ENCODE measurements at places on chromosomes 16 and 17.
A peak's percentile ranks its signal among the peaks of the same experiment; 100 is the strongest.

- no peaks in the 10 kb centered on the region for H3K36me3 ChIP-seq
- no peaks in the 10 kb centered on the region for H3K4me1 ChIP-seq
- no peak for DNase-seq
- H3K27me3 ChIP-seq = peaks cover 99% of the 10 kb centered on the region
These were observed 415 bp upstream of the FOXF1 start for GRCh38 chr16:86509759-86510464.

GRCh38 chr17:37779554-37779953 is 34.7 kb upstream of the HNF1B start:
- H3K36me3 ChIP-seq = no peaks in the 10 kb centered on the region
- H3K4me3 ChIP-seq = no peak overlapping the region
- no peaks in the 10 kb centered on the region for H3K27me3 ChIP-seq
- DNase-seq = no peak

DNA sequence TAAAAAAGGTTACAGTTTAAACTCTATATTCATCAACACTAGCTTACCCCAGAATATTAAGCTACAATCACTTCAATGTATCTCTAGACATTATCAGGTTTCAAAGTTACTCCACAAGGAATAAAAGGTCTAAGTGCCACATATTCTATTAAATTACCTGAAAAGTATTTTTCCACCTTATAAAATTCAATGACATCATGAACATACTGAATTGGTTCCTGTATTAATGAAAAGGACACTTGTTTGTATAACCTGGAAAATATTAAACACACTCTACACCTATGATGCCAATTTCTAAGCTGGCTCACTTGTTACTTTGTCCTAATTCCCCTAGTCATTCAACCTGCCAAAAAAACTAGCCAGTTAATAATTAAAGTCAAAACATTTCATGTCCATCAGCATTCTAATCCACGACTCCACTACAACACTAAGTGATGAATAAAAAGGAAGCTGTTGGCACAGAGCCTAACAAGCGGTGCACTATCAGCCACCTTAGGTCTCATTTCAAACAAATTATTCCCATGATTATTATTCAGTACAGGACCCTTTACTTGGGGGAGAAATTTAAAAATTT is 12.2 kb downstream of the MED13 start:
- peaks cover 22% of the 10 kb centered on the region for H3K4me1 ChIP-seq
- peaks cover 94% of the 10 kb centered on the region for H3K36me3 ChIP-seq
- H3K27ac ChIP-seq = no peak overlapping the region
- no peak for DNase-seq

GRCh38 chr16:50718061-50718760 is 23.7 kb upstream of the CYLD start:
- no peak overlapping the region for H3K4me3 ChIP-seq
- no peak for DNase-seq
- no peak overlapping the region for H3K27ac ChIP-seq
- H3K4me1 ChIP-seq = peaks cover 9% of the 10 kb centered on the region

DNA sequence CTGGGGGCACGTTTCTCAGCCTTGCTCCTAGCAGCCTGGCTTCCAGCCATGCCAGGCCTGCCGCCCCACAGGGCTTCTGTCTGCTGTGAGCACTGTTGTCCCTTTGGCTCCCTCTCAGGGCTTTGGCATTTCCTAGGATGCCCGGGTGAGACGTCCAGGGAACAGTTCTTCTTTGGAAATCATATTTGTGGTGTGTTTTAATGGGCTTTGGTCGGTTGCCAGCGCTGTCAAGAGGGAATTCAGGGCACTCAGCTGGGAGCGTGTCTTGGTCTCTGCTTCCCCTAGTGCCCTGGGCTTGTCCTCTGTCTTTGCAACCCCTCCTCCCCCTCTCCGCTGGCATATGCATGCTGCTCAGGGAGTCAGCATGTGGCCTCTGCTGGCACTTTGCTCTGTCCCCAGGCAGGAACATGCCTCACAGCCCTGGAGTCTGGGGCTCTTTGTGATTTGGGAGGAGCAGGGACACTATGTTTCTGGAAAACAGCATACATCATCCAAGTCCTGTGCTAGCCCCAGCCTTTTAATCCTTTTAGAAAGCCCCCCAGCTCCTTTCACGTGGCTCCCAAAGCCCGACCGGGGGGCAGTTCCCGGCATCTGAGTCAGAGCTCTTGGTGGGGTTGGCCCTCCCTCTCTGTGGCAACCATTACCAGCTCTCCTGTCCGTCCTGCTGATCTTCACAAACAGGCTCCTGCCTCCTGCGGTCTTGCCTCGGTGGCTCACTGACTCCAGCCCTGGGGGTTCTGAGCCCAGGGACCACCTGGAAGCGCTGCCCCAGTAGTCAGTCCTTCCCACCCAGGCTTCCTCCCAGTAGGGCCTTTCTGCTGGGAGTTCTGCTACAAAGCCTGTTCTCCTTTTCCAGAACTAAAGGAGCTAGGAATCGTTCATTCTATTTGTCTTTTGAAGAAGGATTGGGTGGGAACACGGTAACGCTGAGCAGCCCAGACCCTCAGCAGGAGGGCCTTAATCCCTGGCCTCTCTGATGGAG is 26.7 kb downstream of the SAP30BP start:
- DNase-seq = peak; percentile 97
- peaks cover 60% of the 10 kb centered on the region for H3K36me3 ChIP-seq
- peak overlapping the region; percentile 100 for H3K27ac ChIP-seq
- H3K4me1 ChIP-seq = peaks cover 78% of the 10 kb centered on the region

- H3K27me3 ChIP-seq = peaks cover 27% of the 10 kb centered on the region
- H3K4me1 ChIP-seq = no peaks in the 10 kb centered on the region
- H3K36me3 ChIP-seq = no peaks in the 10 kb centered on the region
- no peak for DNase-seq
These were observed 4.7 kb upstream of the SMTNL2 start for GRCh38 chr17:4579678-4580077.

- no peaks in the 10 kb centered on the region for H3K4me1 ChIP-seq
- DNase-seq = no peak
- H3K4me3 ChIP-seq = no peak overlapping the region
- H3K27ac ChIP-seq = no peak overlapping the region
These were observed 23.4 kb upstream of the IL17C start for GRCh38 chr16:88614818-88615580.

- H3K27me3 ChIP-seq = peaks cover 5% of the 10 kb centered on the region
- H3K36me3 ChIP-seq = no peaks in the 10 kb centered on the region
- no peak overlapping the region for H3K4me3 ChIP-seq
- DNase-seq = no peak
These were observed 39.9 kb downstream of the WSCD1 start for GRCh38 chr17:6110088-6110487.

DNA sequence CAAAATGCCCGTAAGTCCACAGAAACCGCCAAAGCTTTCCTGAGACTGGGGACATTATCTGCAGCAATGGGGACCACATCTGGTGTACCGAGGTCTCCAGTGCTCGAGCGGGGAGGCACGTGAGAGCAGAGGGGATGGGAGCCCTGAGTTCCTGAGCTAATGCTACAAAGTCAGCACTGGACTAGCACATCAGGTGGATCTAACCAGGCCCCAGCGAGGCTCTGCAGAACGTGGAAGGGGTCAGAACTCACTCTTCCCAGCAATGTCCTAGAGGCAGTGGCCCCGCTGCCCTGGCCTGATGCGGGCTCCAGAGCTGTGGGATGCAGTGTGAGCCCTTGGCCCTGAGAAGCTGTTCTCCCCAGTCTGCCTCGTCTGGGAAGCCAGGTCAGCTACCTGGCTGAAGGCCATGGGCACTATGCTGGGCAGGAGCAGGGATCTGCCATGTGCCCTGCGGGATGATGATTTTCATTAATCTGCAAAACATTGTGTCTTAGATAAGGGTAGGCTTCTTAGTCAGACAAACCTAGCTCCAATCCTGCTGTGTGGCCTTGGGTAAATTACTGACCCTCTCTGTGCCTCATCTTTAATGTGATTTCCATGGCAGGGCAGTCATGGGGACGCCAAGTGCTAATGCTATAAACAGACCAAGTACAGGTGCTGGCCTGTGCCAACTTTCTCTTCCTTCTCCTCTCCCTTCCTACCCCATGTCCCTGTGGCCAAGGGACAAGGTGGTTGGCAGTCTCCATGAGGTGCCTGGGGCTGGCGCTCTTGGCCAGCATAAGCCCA is 40.1 kb upstream of the SLC38A10 start:
- no peak overlapping the region for H3K4me3 ChIP-seq
- DNase-seq = no peak
- peak overlapping the region; percentile 13 for H3K27ac ChIP-seq
- H3K27me3 ChIP-seq = no peaks in the 10 kb centered on the region

DNA sequence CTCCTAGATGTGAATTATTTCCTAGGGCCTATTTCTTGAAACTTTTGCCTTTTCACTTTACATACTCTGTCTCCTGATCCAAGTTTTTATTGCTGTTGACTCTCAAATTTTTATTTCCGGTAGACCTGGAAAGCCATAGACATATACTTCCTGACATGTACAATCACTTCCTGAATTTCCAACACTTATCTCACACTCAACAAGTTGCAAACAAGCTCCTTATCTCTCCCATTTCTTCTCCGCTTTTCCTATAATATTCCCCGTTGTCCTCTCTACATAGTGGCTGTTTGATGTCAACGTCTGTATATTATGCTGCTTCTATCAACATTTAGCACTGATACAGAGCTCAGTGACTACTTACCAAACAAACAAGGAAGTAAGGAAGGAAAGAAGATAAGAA is 59.3 kb downstream of the IKZF3 start:
- no peaks in the 10 kb centered on the region for H3K27me3 ChIP-seq
- DNase-seq = no peak

GRCh38 chr17:8608001-8608400 is 22.5 kb downstream of the MYH10 start:
- no peaks in the 10 kb centered on the region for H3K4me1 ChIP-seq
- H3K27me3 ChIP-seq = no peaks in the 10 kb centered on the region
- no peak overlapping the region for H3K4me3 ChIP-seq
- H3K27ac ChIP-seq = no peak overlapping the region
- no peak for DNase-seq

DNA sequence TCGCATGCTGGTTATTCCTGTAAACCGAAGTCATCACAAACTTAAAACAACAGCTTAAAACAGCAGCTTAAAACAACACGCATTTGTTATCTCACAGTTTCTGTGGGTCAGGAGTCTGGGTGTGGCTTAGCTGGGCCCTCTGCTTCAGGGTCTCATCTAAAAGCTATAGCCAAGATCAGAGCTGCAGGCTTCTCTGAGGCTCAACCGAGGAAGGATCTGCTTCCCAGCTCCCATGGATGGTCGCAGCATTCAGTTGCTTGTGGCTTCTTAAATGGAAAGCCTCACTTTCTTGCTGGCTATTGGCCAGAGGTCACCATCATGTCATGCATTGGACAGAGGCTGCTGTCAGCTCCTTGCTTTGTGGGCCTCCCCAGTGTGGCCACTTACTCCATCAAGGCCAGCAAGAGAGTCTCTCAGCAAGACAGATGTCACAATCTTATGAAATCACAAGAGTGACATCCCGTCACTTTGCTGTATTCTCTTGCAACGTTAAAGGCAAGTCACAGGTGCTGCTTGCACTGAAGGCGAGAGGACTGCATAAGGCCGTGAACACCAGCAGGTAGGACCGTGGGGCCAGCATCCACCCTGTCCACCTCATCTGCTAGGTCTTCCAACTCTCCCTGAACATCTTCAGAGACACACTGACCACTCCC is 117.9 kb upstream of the TNRC6C start:
- no peak overlapping the region for H3K27ac ChIP-seq
- peaks cover 18% of the 10 kb centered on the region for H3K4me1 ChIP-seq
- peak; percentile 17 for DNase-seq
- H3K27me3 ChIP-seq = no peaks in the 10 kb centered on the region
- H3K36me3 ChIP-seq = no peaks in the 10 kb centered on the region

- no peak for DNase-seq
- no peaks in the 10 kb centered on the region for H3K36me3 ChIP-seq
- no peaks in the 10 kb centered on the region for H3K27me3 ChIP-seq
- peak overlapping the region; percentile 96 for H3K27ac ChIP-seq
These were observed 11.5 kb upstream of the MMD start for GRCh38 chr17:55433029-55433628.

- peaks cover 32% of the 10 kb centered on the region for H3K36me3 ChIP-seq
- H3K27me3 ChIP-seq = no peaks in the 10 kb centered on the region
- H3K4me1 ChIP-seq = no peaks in the 10 kb centered on the region
- H3K4me3 ChIP-seq = no peak overlapping the region
- no peak for DNase-seq
These were observed 52.3 kb downstream of the RPGRIP1L start for GRCh38 chr16:53651357-53651756.

DNA sequence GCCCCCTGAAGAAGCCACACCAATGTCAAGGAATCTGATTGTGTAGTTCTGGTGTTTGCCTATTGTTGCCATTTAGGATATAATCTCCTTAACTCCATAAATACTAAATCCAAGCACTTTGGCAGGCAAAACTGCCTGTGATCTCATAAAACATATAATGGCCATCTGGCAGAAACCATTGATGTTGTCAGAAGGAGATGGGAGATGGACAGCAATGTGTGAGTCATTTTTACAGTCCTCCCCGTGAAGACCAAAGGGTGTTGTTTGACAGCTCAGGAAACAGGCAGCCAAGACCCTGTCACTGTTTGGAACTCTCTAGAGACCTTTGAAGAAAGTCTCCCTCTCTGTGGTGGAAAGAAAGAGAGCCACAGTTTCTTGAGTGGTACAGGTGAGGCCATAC is 454.1 kb downstream of the HS3ST3B1 start:
- H3K27me3 ChIP-seq = no peaks in the 10 kb centered on the region
- no peak for DNase-seq
- H3K4me3 ChIP-seq = no peak overlapping the region
- no peaks in the 10 kb centered on the region for H3K36me3 ChIP-seq

DNA sequence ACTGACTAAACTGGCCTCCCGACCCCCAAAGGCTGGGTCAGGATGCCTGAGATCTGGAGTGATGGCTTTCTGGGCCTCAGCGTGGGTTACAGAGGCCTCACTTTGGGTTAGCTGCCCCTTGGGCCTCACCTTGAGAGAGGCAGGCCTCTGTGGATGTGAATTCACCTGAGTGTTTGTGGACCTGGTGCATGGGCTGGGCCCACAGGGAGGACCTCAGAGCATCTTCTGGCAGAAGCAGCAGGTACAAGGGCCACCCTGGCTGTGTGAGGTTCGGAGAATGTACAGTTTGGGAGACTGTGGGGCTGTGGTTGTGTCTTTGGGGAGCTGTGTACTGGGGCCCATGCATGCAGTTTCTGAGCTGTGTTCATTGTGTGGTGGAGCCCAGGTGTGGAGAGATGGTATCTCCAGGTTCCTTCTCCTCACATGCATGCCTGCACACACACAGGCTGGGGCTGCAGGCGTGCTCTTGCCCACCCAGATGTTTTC is 18.3 kb downstream of the RARA start:
- no peak for DNase-seq
- no peaks in the 10 kb centered on the region for H3K27me3 ChIP-seq
- H3K36me3 ChIP-seq = peaks cover 20% of the 10 kb centered on the region
- H3K4me1 ChIP-seq = peaks cover 47% of the 10 kb centered on the region

DNA sequence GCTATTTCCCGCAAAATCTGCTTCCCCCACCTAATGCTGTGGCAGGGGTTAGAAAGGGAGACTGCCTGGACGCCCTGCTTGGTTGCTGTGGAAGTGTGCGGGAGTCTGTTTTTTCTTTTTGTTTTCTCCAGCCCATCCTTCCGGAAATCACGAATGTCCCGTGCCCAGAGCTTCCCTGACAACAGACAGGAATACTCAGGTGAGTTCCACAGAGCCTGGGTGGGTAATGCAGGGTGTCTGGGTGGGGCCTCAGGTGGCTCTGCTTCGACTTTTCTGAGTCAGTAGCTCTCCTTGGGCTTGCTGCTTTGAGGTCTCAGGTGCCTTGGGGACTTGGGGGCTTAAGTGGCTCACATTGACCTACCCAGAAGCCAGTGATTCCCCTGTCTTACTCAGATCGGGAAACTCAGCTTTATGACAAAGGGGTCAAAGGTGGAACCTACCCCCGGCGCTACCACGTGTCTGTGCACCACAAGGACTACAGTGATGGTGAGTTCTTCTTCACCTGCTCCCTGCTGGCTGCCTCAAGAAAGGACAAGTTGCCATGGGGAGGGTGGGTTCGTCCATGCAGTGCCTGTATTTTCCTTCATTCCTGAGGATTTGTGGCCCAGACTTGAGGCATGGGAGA is 11.4 kb downstream of the LIMD2 start:
- no peaks in the 10 kb centered on the region for H3K4me1 ChIP-seq
- no peak overlapping the region for H3K4me3 ChIP-seq
- no peaks in the 10 kb centered on the region for H3K27me3 ChIP-seq
- peaks cover 24% of the 10 kb centered on the region for H3K36me3 ChIP-seq
- H3K27ac ChIP-seq = no peak overlapping the region

Data from RWPE2 (cell line).